ENCODE measurements at places on chromosomes 7 and 10.

DNA sequence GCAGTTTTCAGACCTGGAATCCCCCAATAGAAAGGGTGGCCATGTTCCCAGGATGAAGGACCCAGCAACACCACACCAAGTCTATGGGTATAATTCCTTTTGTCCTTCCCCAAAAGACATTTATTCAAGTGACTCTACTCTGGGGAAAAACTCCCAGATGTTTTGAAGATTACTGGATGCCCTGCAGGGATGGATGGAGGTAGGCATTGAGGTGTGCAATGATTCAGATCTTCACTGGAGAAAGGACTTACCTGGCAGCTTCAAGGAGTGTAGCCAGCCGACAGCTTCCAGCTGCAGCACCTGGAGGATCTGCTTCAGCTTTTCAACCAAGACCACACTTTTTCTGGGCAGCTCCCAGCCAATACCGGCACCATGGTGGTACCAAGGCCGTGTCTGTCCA lies 172.0 kb downstream of the BAMBI start:
- DNase-seq: no peak

DNA sequence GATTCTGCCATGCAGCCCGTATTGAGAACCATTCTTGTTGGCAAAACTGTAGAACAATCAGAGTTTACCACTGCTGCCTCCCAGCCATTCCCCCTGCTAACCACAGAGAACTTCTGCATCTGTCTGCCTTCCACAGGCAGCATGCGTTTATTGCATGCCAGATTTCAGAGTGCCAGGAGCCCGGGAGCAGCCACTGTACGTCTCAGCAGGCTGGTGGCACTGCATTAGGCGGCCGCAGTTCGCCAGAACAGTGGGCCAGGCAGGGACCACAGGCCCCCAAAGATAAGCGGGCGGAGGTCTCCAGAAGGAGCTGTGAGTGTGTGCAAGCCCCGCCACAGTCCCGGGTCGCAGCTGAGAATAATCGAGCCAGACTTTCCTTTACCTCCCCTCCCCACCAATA lies 31.8 kb downstream of the ZNF467 start:
- DNase-seq: peak; percentile 68

DNA sequence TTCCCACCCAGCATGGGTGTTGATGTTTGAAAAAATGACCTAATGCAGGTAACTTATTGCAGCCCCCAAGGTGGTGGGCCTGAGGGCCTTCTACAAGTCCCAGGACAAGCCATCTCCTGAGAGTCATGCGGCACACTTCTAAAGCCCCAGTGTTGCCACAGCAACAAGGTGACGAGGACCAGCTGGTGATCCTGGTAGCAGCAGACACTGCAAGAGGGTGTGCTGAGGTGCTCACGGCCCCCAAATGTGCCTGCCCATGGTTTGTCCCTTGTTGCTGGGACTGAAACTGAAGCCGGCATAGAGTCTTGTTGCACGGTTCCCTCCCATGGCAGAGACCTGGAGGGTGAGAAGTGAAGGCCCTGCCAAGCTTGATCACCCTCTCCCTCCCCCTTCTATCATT lies 333.2 kb upstream of the MGMT start:
- DNase-seq: no peak

- no peak for DNase-seq
Measured at GRCh38 chr10:92291616-92291865, 574 bp downstream of the MARCHF5 start.

GRCh38 chr10:37733822-37734221 lies 123.6 kb downstream of the ZNF248 start:
- DNase-seq: no peak

GRCh38 chr7:138167869-138168296 lies 91.6 kb downstream of the AKR1D1 start:
- DNase-seq: no peak

- DNase-seq: no peak
Measured at GRCh38 chr7:136884492-136884891, 16.0 kb downstream of the CHRM2 start.

- DNase-seq: no peak
Measured at GRCh38 chr10:128475686-128476367, 349.6 kb upstream of the MKI67 start.

DNA sequence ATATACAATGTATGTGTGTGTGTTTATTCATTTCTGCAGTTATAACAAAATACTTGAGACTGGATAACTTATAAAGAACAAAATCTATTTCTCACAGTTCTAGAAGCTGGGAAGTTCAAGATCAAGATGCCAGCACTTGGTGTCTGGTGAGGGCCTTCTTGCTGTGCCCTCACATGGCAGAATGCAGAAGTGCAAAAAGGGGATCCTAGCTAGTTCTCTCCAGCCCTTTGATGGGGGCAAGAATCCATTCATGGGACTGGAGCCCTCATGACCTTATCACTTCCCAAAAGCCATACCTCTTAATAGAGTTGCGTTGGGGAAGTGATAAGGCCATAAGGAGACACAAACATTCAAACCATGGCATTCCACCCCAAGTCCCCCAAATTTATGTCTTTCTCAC lies 8.4 kb downstream of the GRB10 start:
- no peak for DNase-seq

DNA sequence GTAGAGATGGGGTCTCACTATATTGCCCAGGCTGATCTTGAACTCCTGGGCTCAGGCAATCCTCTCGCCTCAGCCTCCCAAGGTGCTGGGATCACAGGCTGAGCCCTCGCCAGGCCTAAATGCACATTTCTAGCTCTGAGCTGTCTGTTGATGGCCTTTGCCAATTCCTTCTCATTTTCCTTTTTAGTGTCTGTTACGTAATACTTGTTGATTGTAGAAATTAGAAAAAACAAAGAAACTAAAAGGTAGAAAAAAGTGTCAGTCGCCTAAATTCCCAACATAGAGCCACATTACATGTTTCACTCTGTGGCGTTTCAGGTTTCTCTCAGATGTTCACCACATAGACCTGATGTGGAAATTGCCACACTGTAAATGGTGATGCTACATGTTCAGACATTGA lies 44.0 kb upstream of the RASGEF1A start:
- no peak for DNase-seq

DNA sequence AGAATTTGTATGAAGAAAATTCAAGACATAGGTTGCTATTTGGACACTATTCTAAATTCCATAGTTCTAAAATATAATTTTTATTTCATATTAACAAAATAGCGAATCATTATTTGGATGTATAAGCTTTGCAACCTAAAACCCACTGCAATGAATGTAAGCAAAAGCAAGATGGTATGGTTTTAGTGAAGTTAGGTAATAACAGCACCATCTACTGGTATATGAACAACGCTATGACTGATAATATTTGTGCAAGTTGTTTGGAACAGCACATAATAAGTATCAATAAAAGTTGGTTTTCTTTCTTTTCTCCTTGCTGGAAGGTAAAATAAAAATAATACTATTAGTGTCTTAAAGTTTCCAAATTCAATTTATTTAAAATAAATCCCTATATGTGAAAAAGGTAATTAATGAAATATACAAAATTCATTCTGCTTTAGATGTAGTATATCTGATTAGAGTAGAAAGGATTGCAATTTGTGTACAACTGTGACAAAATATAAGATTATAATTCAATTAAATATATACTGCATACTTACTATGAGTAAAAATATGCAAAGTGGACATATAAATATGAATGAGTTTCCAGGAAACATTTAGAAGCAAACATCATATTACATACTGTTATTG lies 79.0 kb upstream of the LSM8 start:
- DNase-seq: peak; percentile 71

DNA sequence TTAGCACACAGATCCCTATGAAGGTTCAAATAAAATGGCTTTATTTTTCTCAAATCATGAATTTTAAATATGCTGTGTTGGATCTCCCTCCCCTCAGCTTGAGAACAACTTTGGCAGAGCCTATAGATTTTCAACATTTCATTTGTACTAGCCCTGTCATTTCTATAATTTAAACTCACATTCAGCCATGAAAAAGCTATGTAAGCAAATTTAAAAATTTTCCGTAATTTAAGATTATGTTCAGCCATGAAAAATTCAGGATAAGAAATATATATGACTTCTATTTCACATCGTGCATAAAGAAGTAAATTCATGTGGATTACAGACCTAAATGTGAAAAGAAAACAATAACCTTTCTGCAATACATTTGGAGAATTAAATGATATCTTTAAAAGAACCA lies 36.5 kb upstream of the SCIN start:
- DNase-seq: no peak

DNA sequence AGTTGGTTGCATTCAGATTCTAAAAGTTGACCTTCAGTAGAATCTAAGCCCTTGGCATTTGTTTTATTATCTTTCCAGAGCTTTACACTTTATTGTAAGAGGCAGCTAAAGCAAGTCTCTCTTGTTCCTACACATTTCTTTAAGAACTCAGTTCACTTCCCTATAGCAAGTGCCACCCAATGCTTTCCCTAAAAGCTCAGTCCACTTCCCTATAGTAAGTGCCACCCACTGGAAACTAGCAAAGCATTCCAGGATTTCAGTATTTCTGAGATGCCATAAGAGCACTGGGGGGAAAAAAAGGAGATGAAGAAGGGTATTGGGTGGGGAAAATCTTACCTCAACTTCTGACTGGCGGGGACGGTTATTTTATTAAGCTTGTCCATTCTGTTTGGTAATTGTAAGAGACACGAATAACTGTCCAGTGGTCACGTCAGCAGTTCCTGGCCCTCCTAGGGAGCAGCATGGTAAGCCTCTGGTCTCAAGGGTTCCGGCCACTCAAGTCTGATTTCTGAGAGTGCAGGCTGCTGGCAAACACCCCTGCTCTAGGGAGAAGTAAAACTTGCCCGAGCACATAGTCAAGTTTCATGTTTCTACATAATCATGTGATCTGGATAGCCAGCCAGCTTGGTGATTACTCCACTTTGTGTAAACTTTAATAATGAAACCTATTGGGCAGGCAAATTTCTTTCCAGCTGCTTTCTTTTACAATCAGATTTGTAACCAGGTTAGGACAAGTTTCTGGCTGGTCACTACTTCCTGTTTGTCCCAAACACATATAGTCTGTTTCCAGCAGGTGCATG lies at the start of gene BLNK:
Gene BLNK (minus strand): TSS at position 554 of the 800 bp plus-strand sequence. CDS start 171 bp downstream, at position 383.
- no peak for DNase-seq

DNA sequence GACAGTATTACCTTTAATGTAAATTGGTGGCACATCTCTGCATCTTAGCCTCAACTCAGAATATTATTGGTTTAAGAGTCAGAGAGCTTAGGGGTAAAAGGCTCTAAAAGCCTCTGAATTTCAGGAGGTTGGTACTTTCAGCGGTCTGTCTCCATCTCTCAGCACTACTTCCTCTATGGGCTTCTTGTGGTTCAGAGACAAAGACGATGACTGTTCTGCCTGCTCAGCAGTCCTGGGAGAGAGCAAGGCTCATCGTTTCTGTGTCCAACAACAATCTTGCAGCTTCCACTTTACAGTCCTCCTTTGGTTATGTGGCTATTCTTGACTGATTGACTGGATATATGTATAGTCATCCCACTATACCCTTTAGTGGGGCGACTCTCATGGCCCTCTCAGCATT lies 394.7 kb downstream of the AUTS2 start:
- DNase-seq: no peak

DNA sequence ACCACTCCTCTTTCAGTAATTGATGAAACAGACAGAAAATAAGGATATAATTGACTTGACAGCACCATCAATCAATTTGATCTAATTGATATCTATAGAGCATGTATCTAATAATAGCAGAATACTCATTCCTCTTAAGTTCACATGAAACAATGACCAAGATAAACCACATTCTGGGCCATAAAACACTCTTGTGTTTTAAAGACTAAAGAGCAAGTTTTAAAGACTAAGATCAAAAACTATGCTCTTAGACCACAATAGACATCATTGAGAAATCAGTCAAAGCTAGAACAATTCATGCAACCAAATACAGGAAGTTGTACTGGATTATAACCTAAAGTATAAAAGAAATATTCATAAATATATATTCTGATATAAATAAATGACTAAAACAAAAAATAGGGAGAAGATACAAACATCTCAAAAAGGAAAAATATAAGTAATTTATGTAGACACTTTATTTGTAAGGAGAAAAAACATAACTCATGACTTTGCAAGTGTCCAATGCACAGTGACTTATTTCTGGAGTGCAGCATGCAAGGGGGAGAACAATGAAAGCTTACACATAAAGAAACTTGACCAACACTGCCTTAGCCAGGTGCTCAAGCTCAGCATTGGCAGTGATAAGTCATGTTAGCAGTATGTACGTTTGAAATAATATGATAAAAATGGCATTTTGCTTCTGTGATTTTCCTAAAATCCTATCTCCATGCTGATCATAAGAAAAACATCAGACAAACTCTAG lies 312.7 kb upstream of the IGFBP3 start:
- no peak for DNase-seq

DNA sequence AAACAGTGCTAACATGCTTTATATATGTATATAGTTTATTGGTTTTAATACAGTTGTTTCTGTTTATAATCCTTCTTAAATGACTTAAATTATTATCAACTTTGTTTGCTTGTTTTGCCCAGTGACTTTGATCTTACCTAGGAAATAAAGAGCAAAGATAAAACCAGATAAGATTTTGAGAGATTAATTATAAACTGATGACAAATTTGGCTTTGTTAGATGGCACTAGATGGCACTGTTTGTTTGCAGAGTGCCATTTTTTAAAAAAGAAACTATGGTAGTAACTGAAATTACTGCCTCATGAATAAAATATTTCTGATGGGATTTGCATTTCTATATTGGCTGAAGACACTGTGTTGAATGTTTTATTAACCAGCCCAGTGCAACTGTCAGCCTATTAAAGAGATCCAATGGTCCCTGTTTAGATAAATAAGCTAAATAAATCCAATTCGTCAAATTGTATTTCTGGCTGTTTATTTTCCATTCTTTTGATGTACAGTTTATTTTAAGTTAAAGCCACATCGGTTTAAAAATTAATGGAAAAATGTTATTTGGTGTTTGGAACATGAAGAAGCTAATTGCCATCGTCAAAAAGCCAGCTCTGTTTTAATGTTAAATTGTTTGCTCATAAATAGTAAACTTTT lies 28.7 kb downstream of the VTI1A start:
- peak; percentile 5 for DNase-seq
